ENCODE measurements at places on chromosomes 12 and 14. TPM values are rescaled to one million over a fixed set of nuclear protein-coding genes. Genes with fewer than 3 reads are reported as not detected.

CLEC4C gene
- not detected for total RNA-seq

ALX1 gene
- total RNA-seq, result 1.2 TPM

KLRK1 gene
- 10.1 TPM for total RNA-seq

IGF1 gene
- 20.4 TPM for total RNA-seq

ADAM21 gene
- 0.69 TPM for total RNA-seq

CYP46A1 gene
- total RNA-seq, result 5.5 TPM

DNA sequence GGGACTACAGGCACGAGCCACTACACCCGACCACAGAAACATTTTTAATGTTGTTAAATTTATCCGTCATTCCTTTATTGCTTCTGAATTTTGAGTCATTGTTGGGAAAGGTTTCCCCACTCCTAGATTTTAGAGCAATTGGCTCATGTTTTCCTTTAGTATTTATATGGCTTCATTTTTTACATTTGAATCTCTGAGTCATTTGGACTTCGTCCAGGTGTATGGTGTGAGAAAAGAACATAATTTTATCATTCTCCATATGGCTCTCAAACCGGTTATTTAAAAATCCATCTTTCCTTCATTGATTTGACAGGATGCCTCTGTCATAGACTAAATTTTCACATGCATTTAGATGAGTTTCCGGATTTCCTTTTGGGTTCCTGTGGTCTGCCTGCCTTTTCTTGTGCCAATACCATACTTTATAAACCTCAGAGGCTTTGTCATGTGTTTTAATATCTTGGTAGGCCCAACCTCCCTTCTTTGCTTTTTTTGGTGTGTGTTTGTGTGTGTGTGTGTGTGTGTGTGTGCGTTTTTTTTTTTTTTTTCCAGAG lies 30.9 kb downstream of the LRTM2 start:
- DNase-seq, result no peak

DNA sequence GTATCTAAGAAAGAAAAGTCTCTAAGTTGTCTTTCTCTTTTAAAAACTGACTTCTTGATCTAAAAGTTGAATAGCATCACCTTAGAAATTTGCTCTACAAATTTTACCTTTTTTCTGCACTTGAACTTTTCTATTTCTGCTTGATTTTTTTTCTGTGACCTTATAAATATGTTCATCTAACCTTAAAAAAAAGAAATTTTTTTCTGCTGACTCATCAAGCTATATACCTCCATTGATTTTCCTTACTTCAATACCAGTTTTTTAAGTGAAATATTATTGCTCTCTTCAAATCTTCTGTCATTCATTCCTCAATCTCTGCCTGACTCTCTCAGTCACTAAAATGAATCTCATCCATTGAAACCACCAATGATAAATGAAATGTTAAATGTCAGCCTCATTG lies 910.1 kb downstream of the GALC start:
- no peak for DNase-seq

DNA sequence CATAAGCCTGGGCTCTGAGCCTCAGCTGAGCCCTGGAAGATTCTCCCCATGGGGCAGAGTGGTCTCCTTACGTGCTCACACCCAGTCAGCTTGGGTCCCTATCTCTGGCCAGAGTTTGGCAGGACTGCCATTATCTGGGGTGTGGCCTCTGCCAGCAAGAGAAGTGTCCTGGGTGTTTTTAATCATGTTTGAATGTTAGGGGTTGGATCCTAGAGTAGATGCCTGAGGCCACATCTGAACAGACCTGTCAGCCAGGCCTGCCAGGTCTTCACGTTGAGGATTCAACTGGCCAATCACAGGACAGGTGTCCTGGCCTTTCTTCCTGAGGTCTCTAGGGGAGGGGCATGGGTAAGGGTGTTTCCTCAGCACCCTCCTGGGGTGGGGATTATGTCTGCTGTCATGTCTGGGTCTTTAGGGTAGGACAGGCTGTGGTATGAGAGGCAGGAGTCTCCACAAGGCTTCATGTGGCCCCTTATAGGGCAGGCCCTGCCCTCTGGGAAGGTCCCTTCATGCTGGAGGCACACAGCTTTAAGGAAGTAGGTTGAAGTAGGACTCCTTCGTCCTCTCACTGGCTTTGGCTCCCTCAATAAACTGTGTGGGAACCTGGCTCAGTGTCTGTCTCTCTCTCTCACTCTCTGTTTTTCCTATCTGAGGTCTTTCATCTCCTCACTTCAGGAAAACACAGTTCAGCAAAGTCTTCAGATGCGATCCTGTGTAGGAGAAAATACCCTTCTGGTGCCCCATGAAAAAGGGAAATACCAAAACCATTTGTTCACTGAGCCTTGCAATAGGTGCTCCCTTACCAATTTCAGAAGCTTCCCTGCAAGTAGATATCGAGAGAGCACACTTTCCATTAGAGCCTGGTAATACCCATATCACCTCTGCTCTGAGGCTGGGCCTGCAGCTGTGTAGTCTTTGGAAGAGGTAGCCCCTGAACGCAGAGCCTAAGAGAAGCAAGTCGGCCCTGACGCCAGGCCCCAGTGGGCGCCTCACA lies 6.7 kb upstream of the FITM1 start:
- DNase-seq, result no peak

DNA sequence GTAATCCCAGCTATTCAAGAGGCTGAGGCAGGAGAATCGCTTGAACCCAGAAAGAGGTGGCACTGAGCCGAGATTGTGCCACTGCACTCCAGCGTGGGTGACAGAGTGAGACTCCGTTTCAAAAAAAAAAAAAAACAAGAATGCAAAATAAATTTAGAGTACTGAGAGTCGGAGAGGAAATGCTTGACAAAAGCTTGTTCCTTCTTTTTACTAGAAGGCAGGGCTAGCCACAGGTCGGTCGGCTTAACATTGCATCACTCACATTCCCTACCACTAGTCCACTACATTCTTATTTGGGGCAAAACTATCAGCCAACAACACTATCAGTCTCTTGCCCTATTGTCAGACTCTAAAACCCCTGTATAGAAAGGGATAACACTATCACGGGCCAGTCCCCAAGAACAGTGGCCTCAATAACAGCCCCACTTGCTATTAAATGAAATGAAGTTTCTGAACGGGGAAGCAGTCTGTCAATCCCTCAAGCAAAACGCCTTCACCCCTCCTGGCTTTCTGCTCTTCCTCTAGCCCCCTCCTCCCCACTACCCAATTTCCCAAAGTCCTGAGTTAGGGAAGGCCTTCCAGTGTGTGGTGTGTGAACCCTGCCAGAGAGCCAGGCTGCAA lies 1.0 kb downstream of the RNF41 start:
- no peak for DNase-seq

GRCh38 chr14:38481952-38482678 lies 226.2 kb upstream of the CLEC14A start:
- DNase-seq, result no peak

DNA sequence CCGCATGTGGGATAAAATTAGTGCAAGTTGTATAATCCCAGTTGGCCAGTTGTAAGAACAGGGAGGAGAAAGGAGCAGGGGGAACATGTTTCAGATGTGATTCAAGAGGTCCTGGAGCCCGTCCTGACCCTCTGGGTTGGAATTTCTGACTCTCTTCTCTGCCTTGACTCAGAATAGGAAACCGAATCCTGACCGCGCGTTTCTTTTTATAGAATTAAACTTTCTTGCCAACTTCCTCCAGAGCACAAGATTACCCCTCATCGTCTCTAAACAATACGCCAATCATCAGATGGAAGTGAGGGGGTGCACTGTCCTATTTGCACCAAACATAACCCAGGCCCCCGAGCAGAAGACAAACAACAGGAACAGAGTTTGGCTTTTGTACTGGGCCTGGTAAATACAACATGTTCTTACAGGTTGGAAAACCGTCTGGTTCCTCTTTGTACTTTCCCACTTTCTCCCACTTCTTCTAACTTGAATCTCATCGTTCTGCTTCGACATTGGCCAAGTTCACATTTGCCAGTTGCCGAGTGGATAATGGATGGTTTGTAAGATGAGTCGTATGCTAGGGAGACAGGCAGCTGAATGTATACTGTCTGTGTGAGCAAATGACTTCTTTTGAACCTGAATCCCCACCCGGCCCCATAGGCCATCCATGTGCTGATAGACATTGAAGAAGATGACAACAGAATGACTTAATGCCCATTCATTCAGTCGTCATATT lies 42.6 kb upstream of the MED13L start:
- no peak for DNase-seq

GRCh38 chr14:23433457-23433856 lies 2.0 kb downstream of the MYH7 start:
- no peak for DNase-seq

- no peak for DNase-seq
Measured at GRCh38 chr14:31024577-31025366, 677 bp upstream of the AP4S1 start.

DNA sequence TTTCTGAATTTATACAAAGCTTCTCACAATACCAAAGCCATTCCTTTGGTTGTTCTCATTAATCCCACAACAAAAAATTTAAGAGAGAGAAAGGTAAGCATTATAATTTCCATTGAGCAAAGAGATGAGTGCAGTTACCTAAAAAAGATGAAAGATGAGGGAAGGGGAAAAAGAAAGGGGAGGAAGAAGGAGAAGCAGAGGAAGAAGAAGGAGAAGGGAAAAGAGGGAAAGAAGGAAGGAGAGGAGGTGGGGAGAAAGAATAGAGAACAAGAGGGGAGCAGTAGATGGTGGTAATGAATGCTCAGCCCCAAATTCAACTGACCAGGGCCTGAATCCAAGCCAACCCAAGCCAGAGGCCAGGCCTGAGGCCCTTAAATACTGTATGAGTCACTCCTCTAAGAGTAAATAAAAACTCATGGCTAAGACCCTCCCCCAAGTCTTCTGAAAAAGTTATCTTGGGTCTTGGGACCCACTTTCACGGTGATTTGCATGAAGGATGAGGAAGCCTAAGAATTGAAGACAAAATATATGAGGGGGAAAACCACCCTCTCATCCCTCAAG lies 144.6 kb downstream of the ITPR2 start:
- no peak for DNase-seq
